Sciatic nerve (tissue), 2 donors: ENCODE measurements at places on chromosomes 16 and 17. TPM values are rescaled to one million over a fixed set of nuclear protein-coding genes. Genes with fewer than 3 reads are reported as not detected.
A peak's percentile ranks its signal among the peaks of the same experiment; 100 is the strongest.

The ZNF423 gene
- total RNA-seq, result 25.3 TPM

The SLC46A1 gene
- total RNA-seq, result 12.8 TPM

DNA sequence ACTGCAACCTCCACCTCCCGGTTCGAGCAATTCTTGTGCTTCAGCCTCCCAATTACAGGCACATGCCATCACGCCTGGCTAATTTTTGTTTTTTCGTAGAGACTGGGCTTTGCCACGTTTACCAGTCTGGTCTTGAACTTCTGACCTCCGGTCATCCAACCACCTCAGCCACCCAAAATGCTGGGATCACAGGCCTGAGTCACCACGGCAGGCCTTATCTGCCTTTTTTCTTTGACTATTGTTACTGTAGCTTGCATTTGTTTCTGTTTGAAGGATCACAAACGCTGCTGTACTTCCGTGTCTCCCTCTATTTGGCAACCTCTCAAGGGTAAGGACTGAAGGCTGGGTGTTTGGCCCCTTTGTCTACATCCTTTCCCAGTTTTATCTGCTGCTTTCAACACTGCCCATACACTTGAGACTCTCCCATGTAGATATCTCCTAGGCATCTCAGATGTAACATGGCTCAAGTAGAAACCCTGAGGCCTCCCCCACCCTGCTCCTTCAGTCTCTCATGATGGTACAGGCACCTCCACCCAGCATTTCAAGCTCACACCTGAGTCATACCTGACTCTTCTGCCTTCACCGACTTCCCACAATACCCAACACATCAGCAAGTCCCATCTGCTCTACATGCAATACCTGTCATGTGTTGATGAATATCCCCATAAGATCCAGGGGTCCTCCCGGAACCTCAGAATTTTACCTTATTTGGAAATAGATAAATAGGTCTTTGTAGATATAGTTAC is 219.0 kb downstream of the CPPED1 start:
- peak; percentile 17 for DNase-seq

DNA sequence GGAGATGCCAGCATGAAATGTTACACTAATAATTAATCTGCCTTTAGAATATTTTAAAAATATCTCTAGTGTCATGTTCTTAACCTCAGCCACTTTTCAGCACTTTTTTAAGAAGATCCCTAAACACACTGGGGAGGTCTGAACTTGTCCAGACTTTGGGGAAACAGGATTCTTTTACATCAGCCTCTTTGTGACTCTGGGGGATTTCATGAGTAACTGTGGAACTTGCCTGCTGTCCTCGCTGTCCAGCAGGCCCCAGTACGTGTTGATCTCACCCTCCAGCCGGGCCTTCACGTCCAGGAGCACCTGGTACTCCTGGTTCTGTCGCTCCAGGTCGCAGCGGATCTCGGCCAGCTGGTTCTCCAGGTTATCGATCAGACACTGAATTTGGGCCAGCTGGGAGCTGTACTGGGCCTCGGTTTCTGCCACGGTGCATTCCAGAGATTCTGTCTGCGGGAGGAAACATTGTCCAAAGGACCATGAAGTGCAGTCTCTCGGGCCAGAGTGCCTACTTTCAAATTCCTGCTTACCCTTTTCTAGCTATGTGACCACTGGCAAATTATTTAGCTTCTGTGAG is 5.5 kb downstream of the KRT40 start:
- no peak for DNase-seq

DNA sequence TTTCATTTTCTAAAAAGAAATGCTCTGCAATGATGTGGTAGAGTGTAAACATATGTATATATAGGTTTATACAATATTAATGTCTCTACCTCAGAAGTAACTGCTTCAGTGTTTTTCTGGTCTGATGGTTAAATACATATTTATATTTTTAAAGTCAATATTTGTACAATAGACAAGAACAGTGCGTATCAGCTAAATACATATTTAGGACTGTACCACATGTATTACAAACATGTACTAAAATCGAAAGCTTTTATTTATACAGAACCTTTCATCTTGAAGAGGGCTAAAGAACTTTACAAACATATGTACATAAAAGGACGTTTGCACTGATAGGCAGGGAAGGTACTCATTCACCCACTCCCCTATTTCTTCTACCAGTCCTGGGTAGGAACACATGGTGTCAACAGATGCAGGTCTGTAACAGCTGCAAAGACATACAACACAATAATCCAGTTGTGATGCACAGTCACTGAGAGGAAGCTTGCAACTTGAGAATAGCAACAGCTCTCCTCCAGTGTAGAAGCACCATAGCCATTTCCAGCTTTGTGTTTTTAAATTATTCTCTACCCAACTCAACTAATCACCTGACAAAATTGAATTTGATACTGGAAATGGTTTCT is 206.9 kb upstream of the C17orf78 start:
- DNase-seq, result no peak

DNA sequence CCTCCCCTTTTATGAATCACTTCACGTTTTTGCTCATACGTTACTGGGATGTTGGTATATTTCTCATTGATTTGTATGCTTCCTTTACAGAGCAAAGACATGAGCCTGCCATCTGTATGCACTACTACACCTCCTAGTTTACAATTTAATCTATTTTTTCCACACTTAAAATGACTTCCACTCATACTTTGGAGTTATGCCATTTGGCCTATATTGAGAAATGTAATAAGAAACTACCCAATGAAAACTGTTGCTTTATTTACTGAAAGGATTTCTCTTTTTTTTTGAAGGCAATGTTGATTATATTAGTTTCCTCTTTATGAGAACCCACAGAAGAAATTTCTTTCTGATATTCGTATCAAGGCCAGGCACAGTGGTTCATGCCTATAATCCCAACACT is 43.1 kb downstream of the DUSP14 start:
- DNase-seq, result no peak

- DNase-seq, result no peak
Measured at GRCh38 chr16:75550211-75550662, 5.8 kb downstream of the TMEM231 start.

GRCh38 chr17:19579867-19580565 is 46.4 kb downstream of the SLC47A1 start:
- DNase-seq, result no peak
